Epithelial cell of proximal tubule (primary cell): ENCODE measurements at places on chromosomes 16 and 17.

GRCh38 chr17:72183194-72183685, 62.4 kb downstream of the SOX9 start:
- no peak for DNase-seq

- no peak for DNase-seq
These were observed 20.9 kb upstream of the KRT19 start for GRCh38 chr17:41548844-41549595.

DNA sequence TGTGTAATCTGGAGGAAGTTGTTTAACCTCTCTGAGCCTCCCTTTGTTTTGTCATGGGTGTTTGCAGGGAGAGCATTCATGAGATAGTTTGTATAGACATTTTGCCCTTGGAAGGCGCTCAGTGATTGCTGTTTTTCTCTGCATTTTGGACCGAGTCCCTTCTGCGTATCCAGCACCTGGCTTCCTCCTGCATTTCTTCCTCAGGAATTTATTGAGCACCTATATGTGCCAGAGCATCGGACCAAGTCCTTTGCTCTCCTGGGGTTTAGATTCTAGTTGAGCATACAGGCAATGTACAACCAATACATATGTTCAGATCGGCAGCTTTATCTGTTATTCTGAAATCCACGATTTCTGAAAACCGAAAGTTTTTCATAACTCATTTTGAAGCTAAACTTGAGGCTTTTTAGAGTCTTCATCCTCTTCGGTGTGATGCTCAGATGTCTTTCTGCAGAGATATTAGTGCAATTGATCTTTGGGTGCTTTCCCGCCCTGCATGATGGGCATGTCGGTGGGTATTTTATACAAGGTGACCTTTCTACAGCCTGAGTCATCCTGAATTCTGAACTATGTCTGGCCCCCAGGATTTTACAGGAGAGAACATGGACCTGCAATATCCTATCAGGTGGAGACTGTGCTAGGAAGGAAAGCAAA, 4.1 kb downstream of the IL4R start:
- DNase-seq: no peak

GRCh38 chr17:1304522-1304921, 25.1 kb downstream of the TRARG1 start:
- DNase-seq: no peak

DNA sequence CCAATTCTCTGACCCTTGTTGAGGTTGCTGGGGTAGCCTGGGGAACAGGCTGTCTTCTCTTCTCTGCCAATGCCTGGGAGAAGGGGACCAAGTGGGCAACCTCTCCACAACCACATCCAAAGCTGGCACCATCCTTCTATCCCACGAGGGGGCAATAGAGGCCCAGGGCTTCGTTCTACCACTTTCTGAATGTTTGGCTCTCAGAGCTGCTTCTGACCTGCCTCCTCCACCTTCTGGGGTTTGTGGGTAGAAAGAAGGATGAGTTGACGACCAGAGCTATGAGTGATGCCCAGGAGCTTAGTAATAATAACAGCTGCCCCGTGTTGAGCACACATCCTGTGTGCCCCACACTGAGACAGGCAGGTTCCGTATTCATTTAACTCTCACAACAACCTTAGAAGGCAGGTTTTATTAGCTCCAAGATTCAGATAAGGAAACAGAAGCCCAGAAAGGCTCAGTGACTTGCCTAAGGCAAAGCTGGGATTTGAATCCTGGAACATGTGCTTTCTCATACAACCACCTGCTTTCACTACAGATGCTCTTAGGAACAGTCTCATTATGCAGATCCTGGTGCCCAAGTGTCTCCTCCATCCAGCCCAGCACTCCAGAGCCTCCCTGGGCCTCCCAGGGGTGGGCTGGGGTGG, 11.1 kb downstream of the TSPOAP1 start:
- no peak for DNase-seq

DNA sequence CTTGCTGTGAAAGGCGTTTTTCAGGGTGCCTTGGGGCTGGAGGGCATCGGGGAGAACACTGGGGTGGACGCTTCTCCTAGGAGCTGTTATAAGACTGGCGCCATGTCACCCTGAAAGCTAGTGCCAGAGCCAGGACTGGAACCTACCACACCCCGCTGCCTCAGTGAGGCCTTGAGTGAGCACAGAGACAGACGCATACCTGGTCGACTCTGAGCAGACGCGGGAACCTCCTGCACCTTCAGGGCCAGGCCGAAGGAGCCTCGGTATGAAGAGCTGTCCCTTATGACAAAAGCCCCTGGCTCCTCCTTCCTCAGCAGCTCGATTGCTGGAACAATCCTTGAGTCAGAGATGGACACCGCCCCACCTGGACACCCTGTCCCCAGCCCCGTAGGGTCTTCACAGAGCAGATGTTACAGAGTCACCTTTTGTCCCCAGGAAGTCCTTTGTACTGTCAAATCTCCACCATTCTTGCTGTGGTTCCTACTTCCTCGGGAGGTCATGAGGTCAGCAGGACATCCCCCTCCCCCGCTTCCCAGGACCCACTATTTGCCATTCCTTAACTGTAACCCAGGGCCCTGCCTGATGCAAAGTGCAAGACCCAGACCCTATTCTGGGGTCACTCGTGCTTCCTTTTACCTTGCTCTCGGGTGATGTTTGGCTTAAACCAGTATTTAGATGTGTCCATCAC, 17.0 kb downstream of the TNS4 start:
- DNase-seq: no peak

DNA sequence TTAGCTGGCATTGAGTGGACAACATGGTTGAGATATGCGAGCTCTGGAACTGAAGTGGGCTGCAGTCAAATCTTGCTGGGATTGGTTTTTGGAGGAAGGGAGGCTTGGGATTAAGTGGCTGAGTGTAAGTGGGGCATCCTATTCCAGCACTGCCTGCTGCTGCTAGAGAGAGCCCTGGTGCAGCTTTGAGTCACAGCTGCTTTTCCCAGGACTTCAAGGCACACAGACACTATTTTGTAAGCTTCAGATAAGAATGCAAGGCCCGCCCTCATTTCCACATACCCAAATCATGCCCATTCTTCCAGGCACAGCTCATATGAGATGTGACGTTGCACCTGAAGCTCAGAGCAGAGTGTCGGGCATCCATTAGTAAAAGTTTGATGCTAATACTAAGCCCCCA, 10.2 kb upstream of the MAF start:
- no peak for DNase-seq

DNA sequence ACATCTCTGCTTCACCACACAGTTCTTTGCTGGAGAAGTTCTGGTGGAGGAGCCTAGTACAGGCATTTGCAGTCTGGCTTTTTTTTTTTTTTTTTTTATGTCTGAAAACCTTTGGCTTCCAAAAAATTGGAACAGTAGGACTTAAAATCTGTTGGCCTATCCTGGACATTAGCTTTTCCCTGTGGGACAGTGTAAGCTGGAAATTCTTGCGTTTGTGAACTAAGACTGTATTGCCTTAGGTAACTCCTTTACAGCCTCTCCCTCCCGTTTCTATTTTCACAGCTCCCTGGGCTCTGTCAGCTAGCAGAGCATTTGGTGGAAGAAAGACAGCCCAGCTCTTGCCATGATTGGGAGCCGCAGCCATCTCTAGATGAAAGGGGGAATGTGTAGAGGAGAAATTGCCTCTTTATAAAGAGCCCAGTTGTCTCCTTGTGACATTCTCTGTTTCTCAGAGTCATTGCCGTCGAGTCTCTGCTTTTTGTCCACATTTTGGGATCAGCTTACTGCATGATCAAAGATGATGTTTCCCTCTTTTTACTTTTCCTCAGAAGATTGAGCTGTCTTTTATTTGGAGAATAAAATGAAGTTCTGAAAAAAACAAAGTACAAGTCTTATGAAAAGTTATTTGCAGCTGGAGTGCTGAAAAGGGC, 227.5 kb downstream of the SPECC1 start:
- DNase-seq: no peak

DNA sequence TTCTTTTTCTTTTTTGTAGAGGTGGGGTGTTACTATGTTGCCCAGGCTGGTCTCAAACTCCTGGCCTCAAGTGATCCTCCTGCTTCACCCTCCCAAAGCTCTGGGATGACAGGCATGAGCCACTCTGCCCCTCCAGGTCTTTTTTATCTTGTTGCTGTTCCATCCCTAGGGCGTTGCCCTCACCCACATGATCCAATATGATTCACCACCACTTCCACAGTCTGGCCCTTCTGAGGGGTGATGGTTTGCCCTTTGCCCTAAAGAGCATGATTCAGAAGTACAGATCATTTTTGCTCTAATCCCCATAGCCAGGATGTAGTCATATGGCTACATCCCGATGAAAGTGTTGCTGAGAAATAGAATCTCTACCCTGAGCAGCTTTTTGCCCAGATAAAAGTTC, 18.8 kb downstream of the STX4 start:
- peak; percentile 84 for DNase-seq

- DNase-seq: no peak
These were observed 35.5 kb upstream of the ETV4 start for GRCh38 chr17:43581613-43582012.

- DNase-seq: no peak
These were observed 2.5 kb upstream of the GSE1 start for GRCh38 chr16:85610446-85611193.

GRCh38 chr17:42618442-42619150, 9.1 kb downstream of the TUBG1 start:
- DNase-seq: no peak

DNA sequence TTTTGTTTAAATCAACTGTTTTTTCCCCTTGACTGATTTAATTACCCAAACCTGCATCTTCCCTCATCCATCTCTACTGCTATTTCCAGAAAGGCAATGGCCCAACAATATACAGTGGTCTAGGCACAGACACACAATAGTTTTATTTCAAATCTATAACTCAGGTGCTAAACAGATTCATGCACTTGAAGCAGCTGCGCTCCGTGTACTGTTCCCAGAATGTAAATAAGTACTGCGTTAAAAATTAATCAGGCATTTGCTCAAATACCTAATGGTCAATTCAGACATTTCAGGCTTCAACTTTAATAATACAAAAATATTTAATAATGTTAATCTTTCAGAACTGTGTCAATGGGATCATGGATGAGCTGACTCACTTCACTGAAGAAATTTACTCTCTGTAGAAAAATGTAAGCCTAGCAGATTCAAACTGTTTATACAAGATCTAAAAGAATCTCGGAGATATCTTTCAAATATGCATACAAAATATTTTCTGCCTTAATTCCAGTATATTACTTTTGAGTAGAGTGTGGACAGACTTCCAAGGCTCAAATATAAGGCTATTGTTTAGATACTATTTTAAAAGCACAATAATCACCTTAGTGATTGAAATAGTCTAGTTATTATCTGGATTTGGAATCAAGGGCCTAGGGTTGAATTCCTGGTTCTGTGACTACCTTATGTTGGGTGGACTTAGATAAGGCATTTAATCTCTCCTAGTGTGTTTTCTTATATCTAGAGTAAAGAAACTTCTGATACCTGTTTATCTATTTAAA, 97.4 kb upstream of the PSMD7 start:
- no peak for DNase-seq
